ENCODE measurements at places on chromosomes 3 and 15.

DNA sequence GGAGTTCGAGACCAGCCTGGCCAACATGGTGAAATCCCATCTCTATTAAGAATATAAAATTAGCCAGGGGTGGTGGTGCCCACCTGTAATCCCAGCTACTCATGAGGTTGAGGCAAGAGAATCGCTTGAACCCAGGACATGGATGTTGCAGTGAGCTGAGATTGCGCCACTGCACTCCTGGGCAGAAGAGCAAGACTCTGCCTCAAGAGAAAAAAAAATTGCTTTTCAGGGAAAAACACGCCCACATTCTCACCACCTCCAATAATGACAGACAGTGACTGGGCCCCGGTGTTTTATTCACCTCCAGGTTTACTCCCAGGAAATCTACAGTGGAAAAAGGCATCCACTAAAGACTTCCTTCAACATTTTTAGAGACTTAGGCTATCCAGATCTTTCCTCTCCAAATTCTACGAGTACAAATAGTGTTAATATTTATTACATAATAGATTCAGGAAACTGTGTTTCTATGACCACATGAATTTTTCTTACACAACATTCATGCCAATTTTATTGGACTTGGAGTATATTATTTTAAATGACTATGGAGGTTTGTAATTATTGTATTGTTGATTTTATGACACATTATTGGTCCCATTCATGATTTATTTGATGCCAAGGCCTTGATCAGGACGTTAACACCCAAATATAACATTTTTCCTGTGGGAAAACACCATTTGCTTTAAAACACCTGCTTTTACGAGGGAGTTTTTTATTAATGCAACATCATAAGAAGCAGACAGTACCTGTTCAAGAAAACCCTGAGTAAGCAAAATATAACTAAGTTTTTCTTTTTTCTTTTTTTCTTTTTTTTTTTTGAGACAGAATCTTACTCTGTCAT, 26.6 kb downstream of the IGF2BP2 start:
- DNase-seq = no peak

DNA sequence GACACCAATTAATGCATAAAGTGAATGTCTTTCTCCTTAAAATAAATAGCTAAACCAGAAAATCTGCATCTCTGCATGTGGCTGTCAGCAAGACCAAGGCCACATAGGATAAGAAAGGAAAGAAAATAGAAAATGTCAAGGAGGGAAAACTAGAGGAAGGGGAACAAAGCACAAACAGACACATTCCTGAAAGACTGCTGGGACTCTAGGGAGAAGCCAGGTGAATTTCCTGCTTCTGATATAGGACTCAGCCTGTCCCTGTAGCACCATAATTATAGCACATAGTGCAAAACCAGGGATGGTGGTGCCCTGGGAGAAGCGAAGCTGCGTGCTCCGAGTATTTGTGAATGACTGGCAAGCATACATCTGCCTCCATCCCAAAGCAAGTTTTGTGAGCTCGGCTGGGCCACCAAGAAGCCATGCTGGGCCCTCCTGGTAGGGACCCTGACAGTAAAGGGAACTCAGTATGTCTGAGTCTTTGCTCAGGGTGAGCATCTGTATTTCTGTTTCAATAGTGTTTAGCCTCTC, 14.2 kb downstream of the FSTL1 start:
- DNase-seq = no peak

- DNase-seq = no peak
Observed at GRCh38 chr3:29695643-29696198, 414.9 kb downstream of the RBMS3 start.

DNA sequence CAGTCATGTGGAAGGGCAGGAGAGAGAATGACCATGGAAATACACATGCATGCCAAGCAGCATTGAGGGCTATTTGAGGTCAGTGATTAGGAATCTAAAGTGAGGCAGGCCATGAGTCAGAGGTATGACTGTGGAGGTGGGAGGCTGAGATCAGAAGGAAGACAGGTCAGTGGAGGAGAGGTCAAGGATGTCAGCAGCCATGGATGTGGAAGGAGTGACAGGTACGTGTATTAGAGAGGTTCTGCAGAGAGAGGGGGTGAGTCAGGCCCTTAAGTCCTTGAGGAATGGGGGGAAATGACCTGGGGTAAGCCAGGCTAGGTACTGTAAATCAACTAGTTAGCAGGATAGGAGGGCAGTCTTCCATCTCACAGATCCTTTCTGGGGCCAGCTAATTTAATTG, 166.6 kb downstream of the ANO10 start:
- no peak for DNase-seq

- DNase-seq = no peak
Observed at GRCh38 chr15:49415638-49416037, 7.4 kb upstream of the FGF7 start.

DNA sequence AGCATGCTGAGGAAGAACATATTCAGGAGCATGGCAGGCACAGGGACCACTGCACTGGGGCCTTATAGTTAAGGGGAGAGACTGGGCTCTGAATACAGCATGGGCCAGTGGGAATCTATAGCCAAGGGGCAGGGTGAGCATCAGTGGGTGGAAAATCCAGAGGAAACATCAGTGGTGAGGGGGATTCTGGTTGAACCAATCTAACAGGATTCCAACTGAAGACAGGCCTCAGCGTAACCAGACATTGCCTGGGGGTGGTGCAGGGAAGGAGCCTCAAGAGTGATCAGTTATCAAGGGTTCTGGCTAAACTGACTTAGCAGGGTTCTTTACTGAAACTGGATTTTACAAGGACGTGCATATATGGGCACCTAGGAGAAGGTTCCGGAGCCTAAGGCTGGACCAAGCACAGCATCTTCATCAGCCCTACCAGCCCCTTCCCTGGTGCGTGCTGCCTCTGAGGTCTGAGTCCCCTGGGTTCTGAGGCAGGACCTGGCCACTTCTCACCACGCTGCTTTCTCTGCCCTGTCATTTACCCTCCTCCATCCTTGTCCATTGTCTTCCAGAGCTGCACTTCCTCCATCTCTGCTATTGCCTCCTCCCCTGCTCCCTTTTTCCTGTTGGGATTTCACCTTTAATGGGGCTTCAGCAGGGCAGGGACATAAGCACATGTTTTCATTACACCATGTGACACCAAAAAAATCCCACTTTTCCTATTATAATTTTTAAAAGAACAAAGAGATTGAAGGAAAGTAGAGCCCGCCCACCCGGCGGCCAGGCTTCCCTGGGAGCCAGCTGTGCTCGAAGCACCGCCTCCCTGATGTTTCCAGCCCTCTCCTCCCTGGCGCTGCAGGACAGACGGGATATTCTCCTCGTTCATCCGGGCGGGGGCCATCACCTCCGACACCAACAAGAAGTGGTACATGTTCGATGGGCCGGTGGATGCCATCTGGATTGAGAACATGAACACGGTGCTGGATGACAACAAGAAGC, 52.1 kb downstream of the DNAH1 start:
- no peak for DNase-seq

- DNase-seq = no peak
Observed at GRCh38 chr3:39754549-39754948, 54.9 kb upstream of the MYRIP start.

- no peak for DNase-seq
Observed at GRCh38 chr15:40130799-40131502, 22.3 kb upstream of the BMF start.

DNA sequence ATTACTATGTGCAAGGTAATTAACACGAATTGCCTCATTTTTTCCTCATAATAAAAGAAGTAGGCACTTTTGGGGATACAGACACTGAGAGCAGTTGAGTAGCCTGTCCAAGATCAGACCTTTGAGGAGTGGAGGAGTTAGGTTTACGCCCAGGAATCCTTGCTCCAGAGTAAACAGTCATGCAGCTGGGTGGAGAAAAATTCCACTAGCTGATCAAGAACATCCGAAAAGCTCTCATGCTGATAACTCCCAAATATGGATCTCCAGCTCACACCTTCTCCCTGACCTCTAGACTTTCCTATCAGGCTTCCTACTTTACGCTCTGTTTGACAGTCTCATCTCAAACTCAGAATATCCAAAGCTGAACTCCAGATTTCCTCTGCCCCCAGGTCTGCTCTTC, 53.3 kb downstream of the ST6GAL1 start:
- no peak for DNase-seq

DNA sequence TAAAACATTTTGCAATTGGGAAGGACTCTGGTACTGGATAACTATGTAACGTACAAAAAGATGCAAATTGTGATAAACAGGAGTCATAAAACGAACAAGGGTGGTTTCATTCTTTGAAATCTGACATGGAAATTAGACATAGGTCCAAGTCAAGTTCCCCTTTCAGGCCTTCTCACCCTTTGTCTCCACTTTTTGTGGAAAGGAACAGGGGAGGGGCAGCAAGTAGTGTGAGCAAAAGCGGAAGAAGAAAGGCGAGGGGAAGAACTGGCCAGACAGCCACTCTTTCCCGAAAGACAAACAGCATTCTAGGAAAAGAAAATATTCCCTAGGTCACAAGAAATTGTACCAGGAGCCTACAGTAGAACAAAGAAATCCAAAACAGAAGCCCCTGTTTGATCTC, 52.6 kb downstream of the MCF2L2 start:
- no peak for DNase-seq

DNA sequence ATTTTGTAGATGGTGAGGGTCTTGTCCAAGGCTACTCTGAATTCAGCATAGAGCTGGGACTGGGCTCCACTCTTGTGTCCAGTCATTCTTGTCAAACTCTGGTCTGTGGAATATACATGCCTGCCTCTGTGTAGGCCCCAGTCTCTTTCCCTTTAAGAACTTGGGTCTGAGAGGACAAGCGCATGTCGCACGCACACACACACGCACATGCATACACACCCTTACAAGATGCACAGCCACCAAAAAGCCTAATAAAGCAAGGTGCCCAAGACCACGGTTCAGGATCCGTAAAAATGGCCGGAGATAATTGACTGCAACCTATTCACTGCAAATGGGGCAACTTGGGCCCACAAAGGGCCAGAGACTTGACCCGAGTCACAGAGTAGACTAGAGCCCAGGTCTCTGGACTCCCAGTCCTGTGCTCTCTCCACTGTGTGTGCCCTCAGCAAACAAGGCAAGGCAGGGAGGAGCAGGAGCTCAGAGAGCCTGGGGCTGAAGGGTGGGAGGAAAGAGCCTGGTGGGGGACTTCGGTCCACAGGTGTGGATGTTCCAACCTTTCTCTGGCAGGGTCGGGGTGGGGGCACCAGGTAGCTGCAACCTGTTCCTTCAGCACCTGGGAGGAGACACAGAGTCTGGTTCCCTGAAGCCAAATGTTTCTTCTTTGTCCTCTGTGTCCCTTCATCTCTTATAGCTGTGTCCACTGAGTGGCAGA, 914 bp upstream of the PAQR5 start:
- no peak for DNase-seq

DNA sequence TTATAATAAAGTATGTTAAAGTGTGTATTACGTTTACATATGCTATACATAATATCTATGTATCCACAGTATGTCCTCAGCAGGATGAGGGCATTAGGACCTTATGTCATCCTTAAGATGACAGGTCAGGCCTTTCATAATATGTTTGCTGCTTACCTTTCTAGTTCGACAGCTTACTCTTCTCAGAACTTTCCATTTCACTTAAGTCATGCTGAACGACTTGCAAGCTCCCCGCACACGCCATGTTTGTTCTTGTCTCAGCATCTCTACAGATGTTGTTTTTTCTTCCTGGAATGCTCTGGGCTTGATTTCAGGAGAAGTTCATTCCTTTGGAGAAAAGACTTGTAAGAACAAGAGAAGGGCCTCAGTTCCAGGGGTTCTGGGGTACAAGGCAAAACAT, 36.0 kb upstream of the PPARG start:
- no peak for DNase-seq

DNA sequence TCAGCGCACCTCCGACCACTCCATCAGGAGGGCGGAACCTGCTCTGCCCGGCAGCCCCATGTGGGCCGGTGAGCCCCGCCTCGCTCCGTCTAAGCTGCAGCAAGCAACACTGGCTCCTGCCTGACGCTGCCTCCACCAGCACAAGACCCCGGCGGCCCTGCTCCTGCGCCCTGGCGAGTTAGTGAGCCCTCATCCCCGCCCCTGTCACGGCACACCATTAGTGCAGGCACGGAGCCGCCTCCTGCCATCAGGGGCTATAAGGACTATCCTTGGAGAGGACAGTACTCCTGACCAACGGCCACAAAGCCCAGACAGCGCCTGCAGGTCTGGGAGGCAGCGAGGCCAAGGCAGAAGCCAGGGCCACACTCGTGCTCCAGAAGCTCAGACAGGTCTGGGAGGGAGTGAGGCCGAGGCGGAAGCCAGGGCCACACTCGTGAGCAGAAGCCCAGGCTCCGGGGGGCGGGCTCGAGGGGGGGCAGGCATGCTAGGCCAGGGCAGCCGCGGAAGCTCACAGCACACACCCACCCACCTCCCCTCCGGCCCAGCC, 39.4 kb downstream of the TNK2 start:
- no peak for DNase-seq
